ENCODE measurements at places on chromosomes 3 and 15. TPM values are rescaled to one million over a fixed set of nuclear protein-coding genes. Genes with fewer than 3 reads are reported as not detected.

Gene CCDC80
- polyA plus RNA-seq = 1.3 TPM

Gene CPNE4
- polyA plus RNA-seq = 0.03 TPM

GRCh38 chr3:109702252-109702651 lies 364.9 kb upstream of the DPPA4 start:
- no peak overlapping the region for H3K4me3 ChIP-seq
- no peaks in the 10 kb centered on the region for H3K4me1 ChIP-seq
- H3K27ac ChIP-seq = no peak overlapping the region
- no peak for DNase-seq
- no peaks in the 10 kb centered on the region for H3K27me3 ChIP-seq

GRCh38 chr3:50193286-50193685 lies 1.9 kb downstream of the GNAT1 start:
- H3K4me3 ChIP-seq = no peak overlapping the region
- no peak overlapping the region for H3K27ac ChIP-seq
- no peak for DNase-seq
- peaks cover 18% of the 10 kb centered on the region for H3K27me3 ChIP-seq

GRCh38 chr3:153572654-153573053 lies 410.6 kb downstream of the RAP2B start:
- no peaks in the 10 kb centered on the region for H3K27me3 ChIP-seq
- no peaks in the 10 kb centered on the region for H3K36me3 ChIP-seq
- H3K4me3 ChIP-seq = no peak overlapping the region
- H3K27ac ChIP-seq = no peak overlapping the region

Gene PIERCE2
- 8.7 TPM for polyA plus RNA-seq

GRCh38 chr3:128240232-128240631 lies 87.0 kb downstream of the EEFSEC start:
- DNase-seq = no peak
- H3K4me1 ChIP-seq = no peaks in the 10 kb centered on the region
- H3K27ac ChIP-seq = no peak overlapping the region
- H3K27me3 ChIP-seq = no peaks in the 10 kb centered on the region

DNA sequence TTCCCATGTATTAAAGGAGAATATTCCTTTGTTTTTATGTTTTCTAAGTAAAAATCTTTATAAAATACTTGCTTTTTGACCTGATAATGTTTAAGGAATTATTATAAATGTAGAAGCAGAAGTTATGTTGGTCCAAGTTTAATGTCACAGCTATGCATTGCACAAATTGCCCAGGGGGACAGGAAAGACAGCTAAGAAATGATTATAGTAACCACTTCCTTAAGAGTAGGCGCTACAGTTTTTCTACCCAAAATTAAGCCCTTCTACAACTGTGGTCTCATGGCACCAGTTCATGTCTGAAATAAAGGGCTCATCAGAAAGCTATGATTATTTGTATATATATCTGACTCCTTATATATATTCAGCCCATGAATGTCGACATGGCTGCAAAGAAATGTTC lies 176.4 kb downstream of the GBE1 start:
- no peaks in the 10 kb centered on the region for H3K4me1 ChIP-seq
- H3K4me3 ChIP-seq = no peak overlapping the region
- DNase-seq = no peak
- H3K27ac ChIP-seq = no peak overlapping the region
- peaks cover 4% of the 10 kb centered on the region for H3K36me3 ChIP-seq
- no peaks in the 10 kb centered on the region for H3K27me3 ChIP-seq

DNA sequence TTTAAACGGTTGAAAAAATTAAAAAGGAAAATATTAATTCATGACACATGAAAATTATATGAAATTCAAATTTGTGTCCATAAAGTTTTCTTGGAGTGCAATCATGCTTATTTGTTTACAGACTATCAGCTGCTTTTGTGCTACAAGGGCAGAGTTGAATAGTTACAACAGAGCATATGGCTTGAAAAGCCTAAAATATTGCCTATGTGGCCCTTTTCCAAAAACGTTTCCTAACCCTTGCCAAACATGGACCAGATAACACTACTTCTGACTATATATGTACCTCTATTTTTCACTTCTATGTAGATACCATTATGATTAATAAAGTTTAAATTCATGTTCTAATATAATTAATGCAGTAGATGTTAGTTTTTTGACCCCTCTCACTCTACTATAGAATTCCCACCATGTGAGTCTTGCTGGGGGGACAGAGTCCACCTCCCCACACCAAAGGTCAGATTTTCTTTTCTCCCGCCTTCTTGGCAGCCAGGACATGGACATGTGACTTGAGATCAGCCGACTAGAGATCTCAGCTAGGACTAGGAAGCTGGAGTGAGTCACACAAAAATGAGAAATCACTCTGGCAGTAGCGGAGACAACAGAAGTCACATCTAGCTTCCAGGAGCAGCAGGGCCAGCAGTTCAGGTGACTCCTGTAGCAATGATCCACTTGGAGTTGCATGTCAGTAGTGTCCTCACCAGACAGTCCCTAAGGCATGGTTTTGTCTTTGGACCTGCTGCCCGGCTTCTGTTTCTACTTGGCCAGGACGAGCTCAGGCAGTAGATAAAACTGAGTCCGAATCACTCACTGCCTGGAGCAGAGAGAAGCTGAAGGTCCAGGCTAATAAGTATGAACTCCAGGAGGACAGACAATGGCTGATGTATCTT lies 22.4 kb downstream of the CIAO2A start:
- peaks cover 29% of the 10 kb centered on the region for H3K4me1 ChIP-seq
- H3K4me3 ChIP-seq = peak overlapping the region; percentile 21
- H3K36me3 ChIP-seq = no peaks in the 10 kb centered on the region
- H3K27me3 ChIP-seq = no peaks in the 10 kb centered on the region

Gene CLDN1
- polyA plus RNA-seq = 0.35 TPM

Gene C3orf22
- polyA plus RNA-seq = not detected

DNA sequence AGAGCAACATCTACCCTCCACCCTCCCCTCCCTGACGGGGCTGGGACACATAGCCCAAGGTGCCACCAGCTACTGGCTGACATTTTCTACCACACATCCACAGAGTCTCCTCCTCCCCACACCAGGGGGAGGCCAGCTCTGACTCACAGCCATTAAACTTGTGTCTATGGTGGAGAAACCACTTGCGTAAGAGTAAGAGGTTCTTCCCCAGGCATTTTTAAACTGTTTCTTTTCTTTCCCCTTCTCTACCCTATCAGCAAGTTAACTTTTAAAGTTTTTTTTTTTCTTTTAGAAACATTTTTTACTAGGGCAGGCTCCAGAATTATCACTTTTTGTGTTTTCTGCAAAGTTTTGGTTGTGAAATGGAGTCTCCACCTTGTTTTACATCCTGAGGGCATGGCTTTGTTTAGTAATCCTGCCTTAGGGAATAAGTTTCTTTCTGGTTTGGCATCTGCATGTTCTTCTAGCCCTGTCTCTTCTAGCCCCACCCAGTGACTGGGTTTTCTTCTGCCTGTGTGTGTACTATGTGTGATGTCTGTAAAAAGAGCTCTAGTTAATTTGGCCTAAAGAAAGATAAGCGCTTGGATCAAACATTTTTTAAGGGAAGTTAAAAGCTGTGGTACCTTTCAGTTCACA lies 148.8 kb upstream of the GADL1 start:
- no peak for DNase-seq
- H3K36me3 ChIP-seq = no peaks in the 10 kb centered on the region
- H3K27me3 ChIP-seq = no peaks in the 10 kb centered on the region
- no peak overlapping the region for H3K4me3 ChIP-seq
- no peak overlapping the region for H3K27ac ChIP-seq

DNA sequence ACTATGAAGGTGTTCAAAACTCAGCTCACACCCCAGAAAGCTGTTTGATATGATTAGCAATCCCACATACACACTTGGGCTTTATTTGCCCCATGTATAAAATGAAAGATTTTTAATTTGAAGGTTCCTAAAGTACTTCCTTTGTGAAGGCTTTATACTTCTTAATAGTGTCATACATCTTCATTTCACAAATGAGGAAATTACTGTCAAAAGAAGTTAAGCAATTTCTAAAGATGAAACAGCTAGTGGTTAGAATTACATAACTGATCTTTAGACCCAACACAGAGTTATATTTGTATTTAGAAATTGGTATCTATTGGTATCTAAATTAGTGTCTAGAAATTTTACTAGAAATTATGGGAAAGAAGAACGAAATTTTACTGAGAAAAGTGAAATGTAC lies 7.1 kb downstream of the CD200R1 start:
- H3K4me1 ChIP-seq = no peaks in the 10 kb centered on the region
- no peaks in the 10 kb centered on the region for H3K36me3 ChIP-seq
- H3K27me3 ChIP-seq = peaks cover 6% of the 10 kb centered on the region
- no peak for DNase-seq
- H3K27ac ChIP-seq = no peak overlapping the region

Gene A4GNT
- polyA plus RNA-seq = not detected

Gene WDR93
- not detected for polyA plus RNA-seq

- H3K4me1 ChIP-seq = no peaks in the 10 kb centered on the region
- no peak overlapping the region for H3K27ac ChIP-seq
- H3K36me3 ChIP-seq = no peaks in the 10 kb centered on the region
Measured at GRCh38 chr3:20904671-20905070, 718.7 kb upstream of the SGO1 start.

DNA sequence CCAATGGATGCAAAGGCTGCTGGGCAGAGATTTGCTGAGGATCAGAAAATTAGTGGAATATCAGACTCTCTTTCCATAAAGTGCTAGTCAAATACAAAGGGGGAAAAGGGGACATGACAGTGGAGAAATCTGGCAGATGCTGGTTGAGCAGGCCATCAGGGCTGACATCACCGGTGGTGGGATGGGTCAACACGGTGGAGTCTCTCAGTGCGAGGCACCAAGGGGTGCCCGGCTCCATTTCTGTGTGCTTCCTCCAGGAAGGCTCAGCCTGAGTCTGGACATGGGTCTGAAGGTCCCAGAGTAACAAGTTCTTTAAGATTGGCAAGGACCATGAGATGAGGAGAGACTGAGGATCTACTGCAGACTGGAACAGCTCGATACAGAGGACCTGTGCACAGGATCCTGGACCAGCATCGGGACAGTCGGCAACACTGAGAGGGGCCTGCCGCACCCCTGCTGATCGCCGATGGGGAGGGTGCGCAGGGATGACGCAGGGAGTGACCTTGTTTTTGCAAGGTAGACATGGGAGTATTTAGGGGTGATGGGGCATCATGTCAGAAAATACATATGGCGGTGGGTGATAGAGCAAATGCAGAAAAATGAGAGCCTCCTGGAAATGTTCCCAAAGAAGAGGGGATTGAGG lies 92.7 kb downstream of the SEC22A start:
- no peak overlapping the region for H3K4me3 ChIP-seq
- H3K27me3 ChIP-seq = no peaks in the 10 kb centered on the region
- no peak overlapping the region for H3K27ac ChIP-seq

DNA sequence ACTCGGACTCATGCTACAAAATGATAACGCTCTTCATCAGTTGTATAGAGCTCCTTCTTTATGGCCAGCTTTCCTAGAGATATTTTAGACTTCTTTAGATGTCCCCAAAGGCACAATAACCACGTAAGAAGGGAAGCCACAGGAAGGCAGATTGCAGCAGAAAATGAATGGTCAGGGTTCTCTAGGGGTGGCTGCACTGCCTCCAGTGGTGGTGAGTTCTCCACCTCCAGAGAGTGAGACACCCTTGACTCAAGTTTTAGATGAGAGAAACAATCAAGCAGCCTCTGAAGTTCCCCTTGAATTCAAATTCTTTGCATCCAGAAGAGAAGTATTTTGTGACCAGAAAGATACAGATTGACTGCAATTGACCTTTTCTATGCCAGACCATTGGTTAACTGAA lies 191.5 kb downstream of the TP63 start:
- peaks cover 18% of the 10 kb centered on the region for H3K4me1 ChIP-seq
- no peak for DNase-seq
- no peak overlapping the region for H3K27ac ChIP-seq
- H3K27me3 ChIP-seq = no peaks in the 10 kb centered on the region
- H3K36me3 ChIP-seq = no peaks in the 10 kb centered on the region
- no peak overlapping the region for H3K4me3 ChIP-seq

Gene FOXB1
- not detected for polyA plus RNA-seq

Gene ABHD6
- 1.7 TPM for polyA plus RNA-seq

Gene PTH1R
- 4.0 TPM for polyA plus RNA-seq

Gene MAGI1
- polyA plus RNA-seq = 7.7 TPM

Gene SPATA12
- not detected for polyA plus RNA-seq
